ENCODE measurements at places on chromosomes 4 and X.

- no peaks in the 10 kb centered on the region for H3K4me1 ChIP-seq
- DNase-seq, result no peak
- no peak overlapping the region for H3K4me3 ChIP-seq
- H3K27me3 ChIP-seq, result no peaks in the 10 kb centered on the region
Measured at GRCh38 chrX:65933085-65933589, 106.7 kb downstream of the VSIG4 start.

DNA sequence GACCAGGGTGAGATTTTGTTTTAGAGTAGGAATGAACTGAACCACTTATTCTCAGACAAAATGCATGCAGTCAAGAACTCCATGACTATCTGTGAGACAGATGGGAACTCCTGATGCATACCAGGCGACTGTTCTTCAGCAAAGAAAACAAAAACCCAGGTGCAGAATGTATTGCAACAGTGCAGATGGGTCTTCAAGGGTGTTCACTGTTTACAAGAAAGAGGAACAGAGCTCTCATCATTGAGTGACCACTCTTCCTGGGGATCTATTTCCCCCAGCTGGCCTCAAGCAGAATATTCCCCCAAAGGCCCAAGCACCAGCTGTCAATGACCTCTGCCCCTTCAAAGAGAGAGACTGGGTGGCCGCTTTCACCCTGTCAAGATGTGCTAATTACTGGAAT lies 39.7 kb upstream of the BMP3 start:
- H3K4me1 ChIP-seq, result no peaks in the 10 kb centered on the region
- no peak overlapping the region for H3K4me3 ChIP-seq
- H3K27ac ChIP-seq, result no peak overlapping the region
- no peaks in the 10 kb centered on the region for H3K27me3 ChIP-seq
- DNase-seq, result no peak

DNA sequence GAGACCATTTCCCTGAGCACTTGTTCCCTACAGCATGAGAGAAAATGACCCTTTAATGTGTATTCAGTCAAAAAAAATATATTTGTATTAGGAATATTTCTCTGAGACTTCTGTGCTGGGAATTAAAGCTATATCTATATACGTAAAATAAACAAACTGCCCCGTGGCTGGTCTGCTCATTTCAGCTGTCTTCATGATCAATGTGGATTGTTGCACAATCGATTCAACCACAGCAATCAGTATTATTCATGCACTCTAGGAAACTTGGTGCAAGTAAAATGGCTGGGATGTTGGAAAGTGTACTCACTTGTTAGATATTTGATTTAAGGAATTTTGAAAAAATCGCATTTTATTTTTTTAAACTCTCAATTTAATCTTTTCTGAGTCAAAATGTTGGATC lies 307.9 kb upstream of the ZFP42 start:
- no peaks in the 10 kb centered on the region for H3K27me3 ChIP-seq
- H3K36me3 ChIP-seq, result no peaks in the 10 kb centered on the region
- H3K27ac ChIP-seq, result no peak overlapping the region
- no peaks in the 10 kb centered on the region for H3K4me1 ChIP-seq
- H3K4me3 ChIP-seq, result no peak overlapping the region
- DNase-seq, result no peak

DNA sequence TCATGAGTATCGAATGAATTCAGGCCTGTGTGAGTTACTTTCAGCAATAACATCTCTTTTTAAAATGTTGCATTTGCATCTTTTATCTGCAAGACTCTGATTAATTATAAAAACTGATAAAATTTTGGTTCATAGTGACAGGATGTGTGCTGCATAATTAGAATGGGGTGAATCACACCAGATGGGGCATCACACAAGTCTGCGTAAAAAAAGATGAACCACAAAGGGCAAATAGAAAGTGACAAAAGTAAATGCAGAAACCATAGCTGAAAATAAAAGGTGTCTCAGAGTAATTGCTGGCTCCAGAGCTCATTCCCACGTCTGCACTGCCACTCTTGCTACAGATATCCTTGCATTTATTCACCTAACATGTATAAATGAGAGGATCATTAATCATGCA lies 131.1 kb downstream of the HS3ST1 start:
- H3K27ac ChIP-seq, result no peak overlapping the region
- no peaks in the 10 kb centered on the region for H3K36me3 ChIP-seq
- H3K27me3 ChIP-seq, result no peaks in the 10 kb centered on the region
- H3K4me3 ChIP-seq, result no peak overlapping the region
- no peak for DNase-seq

GRCh38 chrX:115952417-115953092 lies 218.0 kb upstream of the AGTR2 start:
- H3K36me3 ChIP-seq, result no peaks in the 10 kb centered on the region
- no peak overlapping the region for H3K4me3 ChIP-seq
- DNase-seq, result no peak
- H3K4me1 ChIP-seq, result no peaks in the 10 kb centered on the region

DNA sequence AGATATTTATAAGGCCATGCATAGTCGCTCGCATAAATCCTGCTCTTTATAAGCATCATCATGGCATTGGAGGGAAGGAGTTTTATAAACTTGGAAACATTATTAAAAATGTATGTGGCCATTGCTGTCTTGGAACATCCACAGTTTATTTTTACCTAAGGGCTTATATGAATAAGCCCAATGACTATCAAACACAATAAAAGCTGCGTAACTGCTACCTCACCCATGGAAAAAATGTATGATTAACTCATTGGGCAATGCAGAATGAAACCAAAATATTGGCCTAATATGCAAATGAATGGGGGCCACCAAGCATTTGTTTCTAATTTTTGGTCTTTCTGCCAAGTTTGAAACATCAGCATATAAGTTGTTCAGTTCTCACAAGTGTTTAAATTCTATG lies 19.1 kb downstream of the GEMIN8 start:
- H3K36me3 ChIP-seq, result peaks cover 10% of the 10 kb centered on the region
- no peak overlapping the region for H3K4me3 ChIP-seq
- no peaks in the 10 kb centered on the region for H3K27me3 ChIP-seq
- H3K4me1 ChIP-seq, result no peaks in the 10 kb centered on the region
- H3K27ac ChIP-seq, result no peak overlapping the region

DNA sequence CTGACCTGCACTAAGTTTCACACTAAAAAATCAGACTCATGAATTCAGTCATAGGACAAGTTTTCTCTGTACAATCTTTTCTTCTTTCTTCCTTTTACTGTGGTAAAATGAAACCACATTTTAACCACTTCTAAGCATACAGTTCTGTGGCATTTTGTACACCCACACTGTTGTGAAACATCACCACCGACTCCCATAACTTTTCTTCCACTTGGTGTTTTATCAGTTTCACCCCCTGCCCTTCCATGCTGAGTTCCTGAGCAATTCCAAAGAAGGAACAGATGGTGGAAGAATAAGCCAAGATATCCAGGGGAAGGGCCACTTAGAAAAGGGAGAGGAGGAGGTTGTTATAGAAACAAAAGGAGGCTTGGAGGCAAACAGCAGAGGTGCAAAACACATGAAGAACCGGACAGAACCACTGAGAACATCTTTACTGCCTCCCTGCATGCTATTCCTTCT lies 22.6 kb downstream of the SLC25A4 start:
- H3K36me3 ChIP-seq, result peaks cover 27% of the 10 kb centered on the region
- H3K4me1 ChIP-seq, result peaks cover 15% of the 10 kb centered on the region
- H3K4me3 ChIP-seq, result no peak overlapping the region
- no peak overlapping the region for H3K27ac ChIP-seq

GRCh38 chr4:150173982-150174398 lies 95.7 kb downstream of the DCLK2 start:
- H3K27ac ChIP-seq, result no peak overlapping the region
- no peak overlapping the region for H3K4me3 ChIP-seq
- no peaks in the 10 kb centered on the region for H3K27me3 ChIP-seq
- no peaks in the 10 kb centered on the region for H3K36me3 ChIP-seq
- H3K4me1 ChIP-seq, result no peaks in the 10 kb centered on the region

DNA sequence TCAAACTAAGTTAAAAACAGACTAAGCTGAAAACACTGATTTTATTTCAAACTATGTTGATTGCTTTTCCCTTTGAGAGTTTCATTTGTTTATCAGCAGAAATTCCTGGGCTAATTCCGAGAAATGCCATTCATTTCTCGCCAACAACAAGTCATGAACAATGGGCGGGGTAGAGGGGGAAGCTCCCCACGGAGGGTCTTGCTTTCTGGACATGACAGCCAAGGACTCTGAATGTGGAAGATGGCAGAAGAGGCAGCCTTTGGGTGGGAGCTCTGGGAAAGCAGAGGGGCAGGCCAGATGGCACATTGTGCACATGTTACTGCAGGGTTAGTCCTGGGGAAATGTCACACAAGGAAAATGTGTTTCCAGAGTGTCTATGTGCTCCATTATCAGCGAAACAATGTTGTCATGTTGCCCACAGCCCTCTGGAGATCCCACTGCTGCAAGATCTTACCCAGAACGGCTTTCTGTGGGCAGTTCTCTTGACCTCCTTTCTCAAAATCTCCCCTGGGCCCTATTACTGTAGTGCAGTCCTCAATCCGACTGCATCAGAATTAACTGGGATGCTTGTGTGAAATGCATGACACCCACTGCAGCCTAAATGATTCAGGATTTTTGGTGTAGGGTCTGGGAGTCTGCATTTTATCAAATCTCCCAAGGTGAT lies 45.0 kb downstream of the CHRDL1 start:
- no peaks in the 10 kb centered on the region for H3K36me3 ChIP-seq
- no peak for DNase-seq
- no peak overlapping the region for H3K4me3 ChIP-seq
- no peaks in the 10 kb centered on the region for H3K27me3 ChIP-seq
- no peaks in the 10 kb centered on the region for H3K4me1 ChIP-seq
- no peak overlapping the region for H3K27ac ChIP-seq

- H3K4me3 ChIP-seq, result no peak overlapping the region
- no peak for DNase-seq
- no peak overlapping the region for H3K27ac ChIP-seq
- H3K4me1 ChIP-seq, result no peaks in the 10 kb centered on the region
- H3K27me3 ChIP-seq, result no peaks in the 10 kb centered on the region
Measured at GRCh38 chr4:119313237-119313636, 8.7 kb downstream of the FABP2 start.

GRCh38 chr4:139851133-139851532 lies 185.5 kb downstream of the MGST2 start:
- H3K4me3 ChIP-seq, result no peak overlapping the region
- H3K27ac ChIP-seq, result no peak overlapping the region
- H3K4me1 ChIP-seq, result no peaks in the 10 kb centered on the region
- no peaks in the 10 kb centered on the region for H3K27me3 ChIP-seq
- no peak for DNase-seq
- no peaks in the 10 kb centered on the region for H3K36me3 ChIP-seq

DNA sequence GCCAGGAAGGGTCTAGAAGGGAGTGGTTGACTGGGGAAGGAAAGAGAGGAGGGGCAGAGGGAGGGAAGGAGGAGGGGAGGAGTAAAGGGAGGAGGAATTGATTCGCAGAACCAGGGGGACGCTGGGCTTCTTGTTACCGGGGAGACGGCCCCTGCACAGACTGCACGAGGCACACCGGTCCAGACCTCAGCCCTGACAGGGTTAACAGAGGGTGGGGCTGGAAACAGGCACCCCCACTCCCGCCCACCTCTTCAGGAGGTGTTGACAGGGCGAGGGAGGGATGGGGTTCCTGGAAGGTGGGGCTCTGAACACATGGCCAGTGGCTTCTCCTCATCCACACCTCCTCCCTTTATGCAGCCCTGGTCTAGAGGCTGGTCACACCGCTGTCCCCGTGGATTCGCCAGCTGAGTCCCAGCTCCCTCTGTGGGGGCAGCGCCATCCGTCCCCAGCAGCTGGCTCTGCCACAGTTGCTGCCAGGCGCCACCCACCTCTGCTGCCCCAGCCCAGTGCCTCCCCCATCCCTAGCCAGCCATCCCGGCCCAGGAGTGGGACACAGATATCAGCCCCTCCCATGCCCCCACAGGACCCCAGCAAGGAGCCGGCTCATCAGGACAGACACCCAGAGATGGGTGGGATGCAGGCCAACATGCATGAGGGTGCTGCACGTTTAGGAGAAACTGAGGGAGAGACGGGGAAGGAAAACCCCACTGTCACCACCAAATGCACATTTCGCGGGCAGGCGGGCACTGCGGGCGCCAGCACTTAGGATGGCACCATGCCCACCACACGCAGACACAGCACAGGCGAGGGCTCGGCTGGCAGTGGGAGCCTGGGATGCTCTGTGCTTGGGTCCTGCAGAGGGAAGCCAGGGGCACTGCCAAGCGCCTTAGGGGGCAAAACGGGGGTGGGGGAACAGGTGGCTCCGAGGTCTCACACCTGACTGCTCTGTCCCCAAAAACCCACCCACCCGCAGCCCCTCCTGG lies 87.6 kb downstream of the ABLIM2 start:
- no peak overlapping the region for H3K4me3 ChIP-seq
- no peak overlapping the region for H3K27ac ChIP-seq
- no peaks in the 10 kb centered on the region for H3K36me3 ChIP-seq

DNA sequence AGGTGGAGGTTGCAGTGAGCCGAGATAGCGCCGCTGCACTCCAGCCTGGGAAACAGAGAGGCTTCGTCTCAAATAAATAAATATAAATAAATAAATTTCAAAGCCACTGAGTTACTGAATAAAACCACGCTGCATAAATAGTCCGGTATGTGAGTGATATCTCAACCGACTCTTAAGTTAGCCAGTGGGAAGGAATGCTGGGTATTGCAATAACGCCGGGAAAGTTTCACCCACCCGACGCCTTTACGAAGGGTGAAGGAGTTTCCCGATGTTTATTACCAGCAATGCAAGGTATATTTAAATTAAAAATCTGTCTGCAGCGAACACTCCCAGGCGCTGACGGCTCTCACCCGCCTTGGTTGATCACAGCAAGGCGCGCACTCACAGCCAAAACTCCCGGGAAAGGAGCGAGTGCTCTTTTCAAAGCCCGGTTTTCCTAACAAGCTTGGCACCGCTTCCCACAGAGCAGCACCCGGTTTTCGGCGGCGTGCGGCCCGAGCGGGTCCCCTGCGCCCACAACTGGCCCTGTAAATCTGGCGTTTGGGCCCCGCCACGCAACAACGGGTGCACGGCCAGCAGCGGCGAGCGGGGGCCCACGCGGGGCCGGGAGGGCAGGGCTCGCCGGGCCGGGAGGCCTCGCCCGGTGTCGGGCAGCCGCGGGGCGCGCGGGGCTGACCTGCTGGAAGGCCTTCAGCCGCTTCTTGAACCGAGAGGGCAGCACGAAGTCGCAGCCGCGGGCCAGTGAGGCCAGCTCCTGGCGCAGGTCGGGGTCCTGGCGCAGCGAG lies 13.7 kb downstream of the PPP2R3B start:
- H3K36me3 ChIP-seq, result no peaks in the 10 kb centered on the region
- peaks cover 14% of the 10 kb centered on the region for H3K4me1 ChIP-seq
- no peak overlapping the region for H3K4me3 ChIP-seq
- H3K27me3 ChIP-seq, result peaks cover 4% of the 10 kb centered on the region
- DNase-seq, result no peak

GRCh38 chr4:187118602-187119120 lies 395.0 kb upstream of the FAT1 start:
- H3K4me3 ChIP-seq, result no peak overlapping the region
- H3K36me3 ChIP-seq, result no peaks in the 10 kb centered on the region
- H3K4me1 ChIP-seq, result no peaks in the 10 kb centered on the region
- H3K27ac ChIP-seq, result no peak overlapping the region
- no peaks in the 10 kb centered on the region for H3K27me3 ChIP-seq

DNA sequence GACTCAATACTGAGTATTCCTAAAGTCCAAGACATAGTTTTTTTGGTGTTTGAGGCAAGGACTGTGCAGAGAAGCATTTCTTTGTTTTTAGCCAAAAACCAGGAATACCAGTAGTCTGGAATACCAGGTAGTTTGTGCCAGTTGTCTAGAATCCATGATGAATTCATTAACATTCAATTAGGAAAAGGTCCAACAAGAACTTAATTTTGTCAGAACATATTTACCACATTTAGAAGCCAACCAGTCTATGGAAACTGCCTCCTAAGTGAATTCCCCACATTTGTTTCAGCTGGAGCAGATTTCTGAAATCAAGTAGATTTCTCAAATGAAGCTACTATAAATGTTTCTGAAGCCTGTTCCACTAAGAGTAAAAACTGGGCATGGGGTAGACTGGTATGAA lies 1584.8 kb upstream of the ADGRL3 start:
- H3K27me3 ChIP-seq, result no peaks in the 10 kb centered on the region
- H3K36me3 ChIP-seq, result no peaks in the 10 kb centered on the region
- no peak overlapping the region for H3K4me3 ChIP-seq
- DNase-seq, result no peak
- no peaks in the 10 kb centered on the region for H3K4me1 ChIP-seq
- H3K27ac ChIP-seq, result no peak overlapping the region

All from effector memory CD4-positive, alpha-beta T cell (primary cell).